Naive thymus-derived CD4-positive, alpha-beta T cell (primary cell): ENCODE measurements at places on chromosomes 3 and 15. TPM values are rescaled to one million over a fixed set of nuclear protein-coding genes. Genes with fewer than 3 reads are reported as not detected.

GRCh38 chr15:101326026-101326315 is 30.9 kb upstream of the SNRPA1 start:
- DNase-seq: no peak

GRCh38 chr15:59618406-59618805 is 6.8 kb downstream of the GCNT3 start:
- DNase-seq: no peak

GRCh38 chr15:51088585-51088984 is 6.1 kb downstream of the TNFAIP8L3 start:
- no peak for DNase-seq

Gene AADAC
- total RNA-seq: not detected in 2 replicates

Gene CEP19
- total RNA-seq: 6.5 and 6.9 TPM in 2 replicates

Gene THAP10
- total RNA-seq: 0.24 TPM

Gene SPINT1
- total RNA-seq: 1.00 TPM
